A549 (cell line): ENCODE measurements at places on chromosomes 13 and 19.

DNA sequence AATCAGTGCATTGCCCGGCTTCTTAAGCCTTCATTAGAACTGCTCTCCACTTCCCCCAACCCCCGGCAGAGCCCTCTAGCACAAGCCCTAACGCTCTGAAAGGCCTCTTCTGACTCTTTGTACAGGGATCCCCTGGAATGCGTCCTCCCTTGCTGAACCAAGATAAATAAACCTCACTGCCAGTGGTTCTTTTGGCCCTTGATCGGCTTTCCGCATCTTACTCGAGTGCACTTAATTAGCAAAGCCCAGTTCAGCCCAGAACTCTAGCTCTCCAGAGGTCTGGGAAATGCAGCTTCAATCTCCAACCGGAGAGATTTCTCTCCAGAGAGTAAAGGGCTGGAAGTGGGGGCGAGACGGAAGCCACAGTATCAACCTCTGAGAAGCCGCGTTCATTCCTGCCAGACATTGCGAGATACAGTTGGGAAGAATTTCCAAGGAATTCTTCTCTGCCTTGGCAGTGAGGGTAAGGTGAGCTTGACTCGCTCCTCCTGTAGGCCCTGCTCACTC, 8.7 kb upstream of the ZNF444 start:
- DNase-seq, result no peak

DNA sequence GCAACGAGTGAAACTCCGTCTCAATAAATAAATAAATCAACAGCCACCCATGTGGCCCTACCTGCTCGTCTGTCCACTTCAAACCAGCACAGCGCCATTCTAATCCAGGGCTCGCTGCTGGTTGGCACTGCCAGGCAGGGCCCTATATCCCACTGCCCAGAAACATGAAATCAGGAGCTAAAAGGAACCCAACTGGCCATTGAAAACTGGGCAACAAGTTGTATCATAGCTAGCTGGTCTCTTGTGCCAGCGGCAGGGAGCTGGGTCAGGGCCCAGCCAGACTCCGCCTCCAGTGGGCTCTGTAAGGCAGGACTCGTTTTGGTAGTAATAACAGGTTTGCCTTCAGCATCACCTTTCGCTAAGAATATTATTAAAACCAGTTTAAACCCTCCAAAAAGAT, 39.3 kb downstream of the GGACT start:
- DNase-seq, result no peak

DNA sequence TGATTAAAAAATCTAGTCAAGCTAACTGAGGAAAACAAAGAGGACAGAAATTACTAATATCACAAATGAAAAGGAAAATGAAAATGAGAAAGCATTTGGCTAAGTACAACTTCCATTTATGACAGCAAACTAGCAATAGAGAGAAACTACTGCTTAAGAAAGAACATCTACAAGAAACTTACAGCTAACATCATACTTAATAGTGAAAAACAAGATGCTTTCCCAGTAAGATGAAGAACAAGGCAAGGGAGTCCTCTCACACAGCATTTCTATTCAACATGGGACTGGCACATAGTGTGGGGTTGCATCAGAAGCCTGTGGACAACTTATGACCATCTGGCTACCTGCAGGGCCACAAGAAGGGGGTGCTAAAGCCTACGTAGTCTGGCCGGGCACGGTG, 39.3 kb downstream of the ZNF44 start:
- DNase-seq, result no peak

GRCh38 chr13:93007928-93008327, 218.7 kb upstream of the GPC6 start:
- DNase-seq, result no peak

GRCh38 chr13:35729926-35730627, 253.6 kb upstream of the MAB21L1 start:
- no peak for DNase-seq

DNA sequence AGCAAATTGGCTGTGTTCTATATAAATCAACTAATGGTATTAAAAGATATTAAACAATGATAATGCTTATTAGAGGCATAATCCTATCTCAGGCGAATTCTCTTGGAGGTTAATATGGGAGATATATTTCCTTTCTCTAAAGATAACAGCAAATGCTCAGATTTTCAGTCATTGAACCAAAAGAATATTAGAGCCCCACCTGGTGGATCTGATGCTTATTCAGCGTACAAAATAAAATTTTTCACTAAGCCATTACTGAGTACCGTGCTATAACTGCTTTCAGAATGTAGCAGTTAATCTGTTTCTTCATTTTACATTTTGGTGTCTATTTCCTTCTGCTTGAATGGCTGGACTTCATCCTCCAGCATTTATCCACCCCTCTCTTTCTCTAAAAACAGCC, 143.3 kb upstream of the IPO5 start:
- no peak for DNase-seq

GRCh38 chr13:25860265-25860664, 191.6 kb downstream of the SHISA2 start:
- DNase-seq, result no peak

DNA sequence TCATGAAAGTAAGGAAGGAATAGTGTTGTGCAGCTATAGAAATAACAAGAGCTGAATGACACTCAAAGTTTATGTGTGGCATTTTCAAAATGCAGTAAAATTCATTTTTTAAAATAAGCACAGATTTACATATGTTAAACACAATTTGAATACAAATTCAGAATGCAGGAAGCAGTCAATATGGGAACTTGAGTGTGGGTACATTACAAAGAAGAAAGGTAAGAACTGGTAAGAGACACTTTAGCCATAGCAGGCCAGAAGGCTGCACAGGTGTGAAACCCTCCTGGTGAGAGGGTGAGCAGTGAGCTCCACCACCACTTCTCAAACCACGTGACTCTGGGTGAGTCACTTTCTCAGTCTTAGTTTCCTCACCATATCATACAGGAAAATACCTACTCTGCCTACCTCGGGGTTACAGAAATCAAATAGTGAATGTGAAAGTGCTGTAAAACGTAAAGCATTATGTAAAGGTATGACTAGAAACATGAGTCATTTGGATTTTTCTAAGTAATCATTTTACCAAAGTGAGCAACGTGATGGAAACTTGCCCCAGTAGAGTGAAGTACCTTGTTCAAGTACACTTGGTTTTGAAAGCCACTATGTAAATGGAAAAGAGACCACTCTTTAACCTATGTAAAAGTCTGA, 40.5 kb downstream of the USP12 start:
- DNase-seq, result no peak

GRCh38 chr13:42964761-42965161, 27.3 kb downstream of the EPSTI1 start:
- DNase-seq, result no peak

- peak; percentile 67 for DNase-seq
Measured at GRCh38 chr13:24671386-24672113, 8.7 kb upstream of the ATP12A start.

DNA sequence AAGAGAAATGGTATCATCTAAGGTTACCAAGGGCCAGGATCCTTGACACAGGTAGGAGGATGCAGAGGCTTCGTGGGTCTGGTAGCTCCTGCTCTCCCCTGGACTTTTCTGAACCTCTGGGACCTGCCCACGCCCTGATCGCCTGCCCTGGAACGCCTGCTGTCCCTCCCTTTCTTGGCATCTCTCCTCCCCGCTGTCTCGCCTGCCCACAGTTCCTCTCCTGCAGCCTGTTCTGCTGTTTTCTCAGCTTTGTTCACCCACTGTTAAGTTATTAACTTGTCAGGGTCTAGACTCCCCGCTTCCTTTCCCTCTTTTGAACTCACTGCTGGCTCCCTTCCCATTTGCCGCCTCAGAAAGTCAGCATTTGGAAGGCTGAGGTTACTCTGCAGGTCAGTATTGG, 19.8 kb downstream of the SERP2 start:
- no peak for DNase-seq

GRCh38 chr13:109785141-109785891, 1.1 kb downstream of the IRS2 start:
- DNase-seq, result peak; percentile 62

GRCh38 chr13:114174529-114174961, 4.5 kb upstream of the CFAP97D2 start:
- DNase-seq, result no peak

- DNase-seq, result no peak
Measured at GRCh38 chr19:56866538-56866937, 26.0 kb upstream of the PEG3 start.

DNA sequence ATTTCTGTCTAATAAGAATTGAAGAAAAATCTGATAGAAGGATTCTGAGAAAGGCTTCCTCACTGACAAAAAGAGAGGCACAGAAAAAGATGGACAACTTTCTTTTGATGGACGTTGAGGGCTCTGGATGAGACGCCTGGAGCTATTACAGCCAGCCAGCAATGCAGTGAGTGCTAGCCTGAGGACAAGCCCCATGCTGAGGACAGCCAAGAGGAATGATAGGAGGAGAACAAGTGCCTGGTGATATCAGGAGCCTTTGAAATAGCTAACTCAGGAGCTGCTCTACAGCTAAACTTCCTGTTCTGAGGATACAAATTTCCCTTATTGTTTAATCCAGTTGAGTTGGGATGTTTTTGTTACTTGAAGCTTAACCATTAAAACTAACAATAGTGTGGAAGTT, 212.3 kb downstream of the COG6 start:
- no peak for DNase-seq

DNA sequence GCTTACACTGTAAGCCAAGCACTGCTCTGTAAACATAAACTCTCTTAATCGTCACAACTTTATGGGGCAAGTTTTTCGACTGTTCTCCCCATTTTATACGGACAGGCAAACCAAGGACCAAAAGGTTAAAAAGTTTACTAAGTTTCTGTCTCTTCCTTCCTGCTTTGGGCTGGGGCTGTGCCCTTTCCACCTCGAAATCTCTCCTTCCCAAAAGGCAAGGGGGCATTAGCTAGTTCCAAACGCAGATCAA, 2.2 kb downstream of the JUND start:
- no peak for DNase-seq

GRCh38 chr19:5686326-5686646, 3.8 kb upstream of the RPL36 start:
- no peak for DNase-seq

DNA sequence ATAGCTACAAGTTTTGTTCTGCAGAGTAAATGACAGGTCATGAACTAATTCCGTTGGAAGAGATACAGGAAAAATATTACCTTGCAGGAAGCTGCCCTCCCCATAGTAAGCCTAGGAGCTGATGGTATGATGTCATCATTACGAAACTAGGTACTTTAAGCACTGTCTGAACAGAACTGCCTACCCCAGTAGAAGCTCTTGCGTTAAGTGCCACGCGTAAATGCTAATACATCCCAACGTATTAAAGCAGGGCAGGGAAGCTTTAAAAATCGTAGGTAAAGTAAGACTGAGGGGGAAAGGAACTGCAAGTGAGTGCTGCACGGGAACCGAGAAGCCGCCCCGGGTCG, 572 bp downstream of the UGGT2 start:
- DNase-seq, result peak; percentile 39

- DNase-seq, result no peak
Measured at GRCh38 chr19:10021446-10021845, 8.2 kb downstream of the RDH8 start.

DNA sequence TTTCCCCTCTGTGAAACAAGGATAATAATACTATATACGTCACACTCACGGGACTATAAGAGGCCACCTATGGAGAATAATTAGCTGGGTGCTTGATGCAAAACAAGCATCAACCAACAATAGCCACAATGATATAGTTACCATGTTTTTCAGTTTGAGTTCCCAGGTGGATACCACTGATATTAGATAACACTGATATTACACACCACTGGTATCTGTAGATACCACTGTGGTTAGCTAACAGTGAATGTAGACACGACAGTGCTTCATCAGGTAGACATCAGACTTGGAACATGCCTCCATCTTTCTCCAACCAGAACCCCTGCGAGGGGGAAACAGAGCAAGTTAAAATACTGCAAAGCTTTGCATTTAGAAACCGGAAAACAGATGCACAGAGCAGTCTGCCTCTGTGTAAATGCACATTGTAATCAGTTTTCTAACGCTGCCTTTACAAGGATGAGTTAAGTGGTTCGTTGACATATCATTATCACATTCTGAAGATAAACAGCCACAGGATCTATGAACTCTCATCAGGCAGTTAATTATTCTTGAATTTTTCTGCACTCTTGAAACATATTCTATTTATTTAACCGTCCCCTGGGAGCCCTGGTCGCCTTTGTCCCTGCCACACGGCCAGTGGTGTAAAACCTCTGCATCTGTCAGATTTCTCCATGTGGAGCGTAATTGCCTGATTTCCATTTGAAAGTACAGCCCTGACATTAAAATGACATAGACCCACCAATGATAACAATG, 80.7 kb downstream of the RNASEH2B start:
- DNase-seq, result no peak
